ENCODE measurements at places on chromosomes 11 and 22.

DNA sequence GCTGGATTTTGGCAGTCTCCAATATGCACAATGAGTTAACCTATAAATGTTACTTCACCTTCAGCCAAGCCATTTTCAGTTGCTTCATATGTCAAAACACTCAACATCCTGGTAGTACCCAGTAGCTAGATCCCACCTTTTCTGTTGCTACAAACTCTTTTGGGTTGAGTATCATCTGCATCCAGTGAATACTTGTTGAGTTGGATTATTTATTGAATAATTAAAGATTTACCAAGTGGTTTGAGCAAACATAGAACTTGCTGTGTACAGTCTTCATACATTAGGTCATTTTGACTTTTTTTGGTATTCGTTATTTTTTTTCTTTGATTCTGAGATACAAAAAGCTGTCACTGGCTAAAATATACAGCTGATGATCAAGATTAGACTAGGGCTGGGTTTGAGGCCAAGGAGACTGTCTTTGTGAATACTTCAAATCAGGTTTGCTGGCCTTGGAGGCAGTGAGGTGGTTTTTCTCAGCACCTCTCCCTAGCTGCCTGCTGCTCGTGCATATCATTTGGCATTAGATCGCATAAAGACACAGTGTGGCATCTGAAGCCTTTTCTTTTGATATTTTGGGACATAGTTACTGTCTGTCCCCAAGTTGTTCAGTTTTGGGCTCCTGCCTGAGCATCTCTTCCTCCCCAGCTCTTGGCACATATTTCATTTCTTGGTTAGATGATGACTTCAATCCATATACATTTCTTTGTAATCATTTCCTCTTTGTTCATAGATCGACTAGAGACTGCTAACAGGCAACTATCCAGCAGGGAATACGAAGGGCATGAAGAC lies 62.8 kb downstream of the AMOTL1 start:
- peak; percentile 8 for DNase-seq

DNA sequence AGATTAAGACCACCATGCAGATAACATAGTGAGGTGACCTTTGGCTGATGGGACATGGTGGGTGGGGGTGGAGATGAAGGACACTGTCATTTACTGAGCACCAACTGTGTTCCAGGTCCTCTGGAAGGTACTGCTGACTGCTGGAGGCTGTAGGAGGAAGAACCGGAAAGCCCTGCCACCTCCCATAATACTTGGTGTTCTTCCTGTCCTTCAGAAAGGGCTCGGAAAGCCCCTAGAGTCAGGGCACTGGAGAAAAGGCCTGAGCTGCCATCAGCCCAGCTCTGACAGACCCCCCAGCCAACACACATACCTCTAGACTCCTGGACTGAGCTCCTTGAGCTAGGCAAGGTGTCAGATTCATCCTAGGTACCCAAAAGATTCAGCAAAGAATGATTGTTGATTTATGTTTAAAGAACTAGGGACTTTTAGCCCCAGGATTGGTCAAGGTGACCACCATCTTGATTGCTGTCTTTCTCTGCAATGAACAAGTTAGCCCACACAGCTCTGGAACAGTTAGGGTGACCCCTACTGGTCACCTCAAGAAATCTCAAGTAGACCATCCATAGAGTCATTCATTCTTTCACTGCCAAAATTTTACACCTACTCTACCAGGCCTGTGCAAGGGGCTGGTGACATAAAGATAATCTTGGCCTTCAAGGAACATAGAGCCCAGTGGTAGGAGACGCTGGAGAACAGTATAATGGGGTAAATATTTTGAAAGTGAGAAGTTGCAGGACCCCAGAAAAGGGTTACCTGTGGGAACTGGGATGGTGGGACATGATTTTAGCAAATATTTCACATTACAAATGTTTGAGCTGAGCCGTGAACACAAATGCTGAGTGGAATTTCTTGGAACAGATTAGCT lies 39.4 kb downstream of the IRAG1 start:
- peak; percentile 56 for DNase-seq

GRCh38 chr11:119307219-119307618 lies 9.7 kb downstream of the MCAM start:
- no peak for DNase-seq

DNA sequence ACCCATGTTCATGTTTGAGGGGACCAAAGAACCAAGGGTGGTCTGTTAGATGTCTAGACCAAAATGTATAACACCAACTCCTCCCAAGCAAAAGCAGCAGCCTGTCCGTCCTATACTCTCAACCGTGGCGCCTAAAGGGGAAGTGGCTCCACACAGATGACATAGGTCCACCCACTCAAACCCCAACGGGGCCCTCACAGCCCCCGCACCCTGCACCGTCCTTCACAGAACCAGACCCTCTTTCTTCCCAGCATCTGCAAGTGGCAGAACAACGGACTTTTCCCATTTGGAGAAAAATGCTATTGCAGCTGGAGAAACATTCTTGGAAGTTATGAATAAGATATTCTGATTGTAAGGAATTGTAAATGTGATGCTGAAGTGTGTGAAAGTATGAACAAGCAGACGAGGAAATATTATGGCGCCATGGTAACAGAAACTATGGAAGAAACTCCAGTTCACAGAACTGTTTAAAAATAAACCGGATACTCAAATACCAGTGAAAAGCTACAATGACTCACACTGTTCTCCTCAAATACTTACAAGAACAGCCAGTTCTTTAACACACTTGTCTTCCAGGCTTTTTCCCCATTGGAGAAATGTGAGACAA lies 76.5 kb upstream of the ARFGAP3 start:
- DNase-seq, result peak; percentile 79

DNA sequence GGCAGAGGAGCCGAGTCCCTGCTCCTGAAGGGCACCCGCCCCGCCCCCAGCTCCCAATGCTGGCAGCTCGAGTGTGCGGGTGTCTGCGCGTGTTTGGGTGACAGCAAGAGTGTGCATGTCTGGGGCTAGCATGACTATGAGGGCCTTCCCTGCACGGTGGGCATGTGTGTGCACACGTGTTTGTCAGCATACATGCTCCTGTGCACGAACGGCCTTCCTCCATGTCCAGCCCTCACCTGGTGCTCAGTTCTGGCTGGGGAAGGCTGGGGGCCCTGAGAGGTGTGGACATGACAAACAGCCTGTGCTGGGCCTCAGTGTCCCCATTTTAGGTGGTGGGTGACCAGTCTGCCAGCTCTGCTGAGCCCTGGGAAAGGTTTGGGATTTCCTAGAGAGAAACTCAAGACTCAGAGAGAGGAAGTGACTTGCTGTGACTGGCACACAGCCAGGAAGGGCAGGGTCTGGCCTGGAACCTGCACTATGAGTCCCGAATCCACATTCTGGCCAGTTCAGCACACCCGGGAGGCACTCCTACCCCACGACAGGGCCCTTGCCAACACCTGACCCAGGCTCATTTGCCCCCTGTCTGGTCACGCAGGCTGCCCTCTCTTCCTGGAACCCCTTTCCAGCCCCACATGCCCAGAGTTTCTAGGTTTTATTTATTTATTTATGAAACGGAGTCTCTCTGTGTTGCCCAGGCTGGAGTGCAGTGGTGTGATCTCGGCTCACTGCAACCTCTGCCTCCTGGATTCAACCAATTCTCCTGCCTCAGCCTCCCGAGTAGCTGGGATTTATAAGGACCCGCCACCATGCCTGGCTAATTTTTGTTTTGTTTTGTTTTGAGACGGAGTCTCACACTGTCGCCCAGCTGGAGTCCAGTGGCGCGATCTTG lies 3.3 kb upstream of the SHISA8 start:
- DNase-seq, result peak; percentile 70

Measured in EL (cell line).